ENCODE measurements at places on chromosomes 5 and 9.
A peak's percentile ranks its signal among the peaks of the same experiment; 100 is the strongest.

DNA sequence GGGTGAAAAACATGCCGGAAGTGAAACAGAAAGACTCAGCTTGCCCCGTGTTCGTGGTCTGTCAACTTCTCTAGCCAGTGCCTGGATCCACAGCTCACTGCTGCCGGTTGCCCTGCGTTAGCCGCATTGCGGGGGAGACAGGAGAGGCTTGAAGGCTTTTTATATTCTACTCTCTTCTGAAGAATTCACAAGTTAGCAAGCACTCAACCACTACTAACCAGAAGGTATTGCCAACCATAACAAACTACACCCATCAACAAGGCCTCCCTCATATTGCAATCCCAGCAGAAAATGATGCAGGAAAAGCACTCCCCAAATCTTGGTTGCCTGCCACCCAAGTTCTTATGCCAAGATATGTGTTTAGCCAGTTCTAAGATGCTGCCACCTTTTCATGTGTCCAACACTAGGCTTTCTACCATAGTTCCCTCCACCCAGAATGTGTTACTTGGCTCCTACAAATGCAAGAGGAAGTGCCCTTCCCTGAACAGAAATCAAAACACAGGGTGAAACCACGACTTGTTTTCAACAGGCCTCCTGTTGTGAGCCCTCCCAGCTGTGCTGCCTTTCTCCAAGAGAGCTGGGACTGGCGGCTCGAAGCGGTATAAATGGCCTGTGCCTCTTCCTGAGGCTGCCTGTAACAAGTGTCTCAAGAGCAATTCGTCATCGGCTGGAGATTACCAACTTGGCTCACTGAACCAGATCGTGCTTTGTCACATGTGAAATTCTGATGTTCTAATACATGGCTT, 129.0 kb downstream of the SNX18 start:
- peak; percentile 42 for DNase-seq

DNA sequence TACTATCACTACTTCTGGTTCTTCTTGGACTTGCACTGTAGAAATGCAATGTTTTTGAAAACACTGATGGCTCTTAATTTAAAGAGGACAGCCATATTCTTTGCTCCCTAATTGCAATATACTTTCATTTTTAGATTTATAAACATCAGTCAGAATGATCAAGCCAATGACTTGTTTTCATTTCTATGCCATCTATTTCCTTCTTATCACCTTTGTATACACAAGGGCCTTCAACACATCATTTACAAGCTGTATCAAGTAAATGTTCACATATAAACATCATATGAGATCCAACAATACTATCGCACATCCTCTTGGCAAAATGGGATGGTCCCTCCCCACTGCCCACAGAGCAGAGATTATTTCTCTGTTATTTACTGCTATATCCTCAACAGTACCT, 24.9 kb downstream of the AUH start:
- DNase-seq, result no peak

- DNase-seq, result no peak
Observed at GRCh38 chr9:129084087-129084486, 3.2 kb downstream of the DOLPP1 start.

DNA sequence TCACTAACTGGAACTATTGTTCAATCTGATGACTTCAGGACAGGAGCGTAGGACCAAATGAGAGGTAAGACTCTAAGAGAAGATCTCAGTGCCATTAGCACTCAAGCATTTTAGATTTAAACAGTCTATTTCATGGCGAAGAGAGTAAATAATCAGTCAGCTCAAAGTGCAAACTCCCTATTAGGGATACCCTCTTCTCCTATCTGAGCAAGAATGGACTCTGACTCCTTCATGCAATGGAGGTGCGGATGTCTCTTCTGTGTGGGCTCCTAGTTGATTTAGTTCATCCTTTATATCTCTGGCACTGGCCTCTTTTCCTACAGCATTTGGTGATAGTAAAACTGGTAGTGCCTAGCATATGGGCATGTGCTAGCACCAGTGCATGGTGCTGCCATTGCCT, 144.6 kb downstream of the SMC2 start:
- no peak for DNase-seq

GRCh38 chr9:122134822-122135528, 24.6 kb downstream of the NDUFA8 start:
- no peak for DNase-seq

- no peak for DNase-seq
Observed at GRCh38 chr5:133828722-133829121, 139.7 kb downstream of the C5orf15 start.

DNA sequence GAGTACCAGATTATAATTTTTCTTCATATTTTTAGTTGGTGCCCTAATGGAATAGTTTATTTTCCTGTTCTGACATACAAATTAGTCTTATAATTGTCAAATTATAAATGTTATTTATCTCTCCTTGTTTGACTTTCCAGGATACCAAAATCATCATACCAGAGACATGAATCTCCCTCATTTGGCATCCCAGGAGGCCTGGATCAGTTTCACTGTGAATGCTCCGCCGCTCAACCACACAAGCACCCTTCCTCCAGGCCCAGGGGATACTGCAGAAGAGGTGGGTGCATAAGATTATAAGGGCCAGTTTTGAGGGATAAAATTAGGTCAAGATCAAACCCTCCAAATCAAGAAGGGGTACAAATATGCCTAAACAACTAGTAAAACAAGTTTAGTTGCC, 1229.3 kb downstream of the CDH12 start:
- no peak for DNase-seq

- DNase-seq, result no peak
Observed at GRCh38 chr5:172546196-172546595, 91.9 kb upstream of the SH3PXD2B start.

DNA sequence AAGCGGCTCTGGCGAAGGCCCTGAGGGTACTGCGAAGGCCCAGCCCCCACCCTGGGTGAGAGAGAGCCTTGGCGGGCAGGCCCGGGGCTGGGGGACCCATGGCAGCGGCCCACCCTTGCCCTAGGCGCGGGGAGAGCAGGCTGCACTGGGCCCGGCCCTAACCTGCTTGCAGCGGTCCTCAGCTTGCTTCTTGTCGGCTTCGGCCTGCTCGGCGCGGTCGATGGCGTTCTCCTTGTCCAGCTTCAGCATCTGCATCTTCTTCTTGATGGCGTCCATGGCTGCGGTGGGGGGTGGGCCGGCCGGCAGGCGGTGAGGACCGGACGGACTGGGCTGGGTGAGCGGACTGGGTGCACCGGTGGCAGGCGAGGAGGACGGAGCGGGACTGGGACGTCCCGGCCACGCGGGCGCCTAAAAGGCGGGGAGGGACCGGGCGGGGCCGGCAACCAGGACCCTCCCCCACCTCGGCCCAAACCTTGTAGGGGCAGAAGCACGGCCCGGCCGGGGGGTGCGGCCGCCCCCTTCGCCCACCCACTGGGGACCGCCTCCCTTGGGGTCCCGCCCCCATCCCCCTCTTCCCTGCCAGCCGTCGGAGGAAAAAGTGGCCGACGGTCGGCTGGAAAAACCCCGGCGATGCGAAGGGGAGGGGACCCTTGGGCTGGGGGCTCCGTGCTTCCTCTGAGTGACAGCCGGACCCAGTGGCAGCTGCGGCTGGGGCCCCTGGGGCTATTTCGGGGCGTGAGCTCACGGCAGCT, at the start of gene TPM2:
TSS of gene TPM2 (minus strand) at position 384 of the 752 bp plus-strand sequence. CDS start at position 276, 108 bp downstream.
- no peak for DNase-seq

- no peak for DNase-seq
Observed at GRCh38 chr9:127905788-127906191, 6.4 kb upstream of the ST6GALNAC6 start.

DNA sequence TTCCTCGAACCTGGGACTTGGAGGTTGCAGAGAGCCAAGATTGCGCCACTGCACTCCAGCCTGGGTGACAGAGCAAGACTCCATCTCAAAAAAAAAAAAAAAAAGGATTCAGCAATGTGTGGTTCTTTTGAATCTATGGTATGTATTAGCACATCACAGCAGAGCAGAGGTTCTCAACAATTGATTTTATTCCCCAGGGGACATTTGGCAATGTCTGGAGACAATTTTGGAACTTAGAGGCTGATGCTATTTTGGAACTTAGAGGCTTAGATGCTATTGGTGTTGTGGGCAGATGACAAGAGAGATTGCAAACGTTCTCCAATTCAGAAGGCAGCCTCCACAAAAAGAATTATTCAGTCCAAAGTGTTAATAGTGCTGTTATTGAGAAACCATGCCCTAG, 115.2 kb downstream of the TMC1 start:
- no peak for DNase-seq

GRCh38 chr5:1074816-1075554, 36.9 kb downstream of the SLC12A7 start:
- DNase-seq, result no peak

GRCh38 chr5:38755181-38755580, 90.6 kb upstream of the OSMR start:
- DNase-seq, result no peak

GRCh38 chr5:129384193-129384592, 75.9 kb upstream of the ADAMTS19 start:
- DNase-seq, result no peak

GRCh38 chr5:150763023-150763769, 4.4 kb upstream of the DCTN4 start:
- DNase-seq, result peak; percentile 14

GRCh38 chr9:128627906-128628305, 28.7 kb downstream of the DYNC2I2 start:
- no peak for DNase-seq

- DNase-seq, result no peak
Observed at GRCh38 chr5:110751902-110752762, 13.3 kb downstream of the SLC25A46 start.

- DNase-seq, result no peak
Observed at GRCh38 chr5:65209341-65209740, 272.4 kb downstream of the ADAMTS6 start.
